AML-193 (cell line): ENCODE measurements at places on chromosomes 12 and 14.
A peak's percentile ranks its signal among the peaks of the same experiment; 100 is the strongest.

DNA sequence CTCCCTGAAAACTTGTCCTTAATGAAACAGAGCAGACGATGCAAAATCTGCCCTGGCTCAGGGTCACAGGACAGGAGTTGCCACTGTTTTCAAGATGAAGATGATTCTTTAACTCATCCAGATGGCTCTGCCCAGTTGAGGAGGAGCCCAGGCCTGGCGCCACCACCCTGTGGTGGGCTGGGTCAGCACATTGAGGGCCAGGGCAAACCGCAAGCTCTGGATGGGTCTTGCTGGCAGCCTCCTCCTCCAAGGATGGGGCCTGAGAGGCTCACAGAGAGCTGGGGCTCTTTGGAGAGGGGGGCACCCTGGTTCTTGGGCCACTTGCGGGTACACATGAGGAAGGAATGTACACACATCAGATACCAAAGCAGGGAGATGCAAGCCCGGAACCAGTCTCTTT lies 158.2 kb downstream of the NUAK1 start:
- DNase-seq = no peak

GRCh38 chr12:132364348-132364902 lies 35.0 kb upstream of the GALNT9 start:
- DNase-seq = no peak

GRCh38 chr12:124410354-124411175 lies 115.7 kb downstream of the RFLNA start:
- no peak for DNase-seq

GRCh38 chr12:7344833-7345606 lies 41.1 kb downstream of the ACSM4 start:
- DNase-seq = peak; percentile 66

DNA sequence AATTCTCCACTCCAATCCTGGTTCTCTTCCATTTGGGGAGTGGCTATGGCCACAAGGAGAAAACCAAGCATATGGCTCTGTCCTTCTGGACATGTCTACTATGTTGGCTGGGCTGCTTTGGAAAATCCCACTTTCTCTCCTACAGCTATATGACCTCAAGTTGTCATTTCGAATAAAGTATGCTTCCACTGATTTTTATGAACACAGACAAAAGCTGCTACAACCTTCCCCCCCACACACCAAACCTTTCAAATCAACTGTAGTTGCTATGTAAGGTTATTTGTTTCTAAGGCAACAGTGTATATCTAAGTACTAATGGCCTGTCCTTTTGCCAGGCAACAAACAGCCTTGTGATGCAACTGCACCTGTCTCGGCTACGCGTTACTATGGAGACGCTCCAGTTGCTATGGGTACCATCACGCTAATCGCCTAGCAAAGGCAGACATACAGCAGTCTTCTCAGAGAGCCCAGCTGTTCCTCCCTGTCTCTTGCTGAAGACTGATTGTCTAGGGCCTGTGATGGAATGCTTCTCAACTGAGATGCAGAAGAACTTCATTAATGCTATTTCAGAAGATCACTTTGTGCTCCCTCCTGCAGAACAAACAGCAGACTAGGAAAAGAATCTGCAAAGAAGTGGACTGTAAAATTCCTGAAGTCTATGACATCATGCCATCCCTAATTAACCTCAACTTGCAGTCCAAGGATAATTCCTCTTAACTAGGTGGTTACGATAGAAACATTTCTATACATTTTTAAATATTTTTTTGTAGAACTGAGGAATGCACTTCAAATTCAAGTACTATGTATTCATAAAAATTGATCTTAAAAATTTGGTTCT lies 67.6 kb downstream of the FOXN3 start:
- no peak for DNase-seq

GRCh38 chr12:109098183-109098604 lies 797 bp downstream of the UNG start:
- peak; percentile 45 for DNase-seq

GRCh38 chr12:93137656-93138612 lies 208.8 kb upstream of the EEA1 start:
- no peak for DNase-seq

DNA sequence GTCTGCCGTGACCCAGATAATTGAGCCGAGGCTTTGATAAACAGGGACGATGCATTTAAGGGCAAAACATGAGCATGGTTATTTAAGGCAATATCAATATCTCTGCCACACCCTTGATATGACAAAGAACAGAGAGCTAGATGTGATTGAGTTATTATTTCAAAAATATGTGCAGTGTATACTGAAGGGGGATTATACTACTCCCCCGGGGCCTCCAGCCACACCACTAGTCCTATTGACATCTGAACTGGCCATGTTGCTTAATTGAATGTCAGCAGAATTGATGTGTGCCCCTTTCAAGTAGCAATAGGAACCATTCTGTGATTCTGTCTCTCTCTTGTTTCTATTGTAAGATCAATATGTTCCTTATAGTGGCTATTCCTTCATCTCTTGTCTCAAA lies 794.8 kb upstream of the SEL1L start:
- DNase-seq = no peak

- DNase-seq = peak; percentile 20
Measured at GRCh38 chr12:119938049-119938667, 50.9 kb upstream of the BICDL1 start.

DNA sequence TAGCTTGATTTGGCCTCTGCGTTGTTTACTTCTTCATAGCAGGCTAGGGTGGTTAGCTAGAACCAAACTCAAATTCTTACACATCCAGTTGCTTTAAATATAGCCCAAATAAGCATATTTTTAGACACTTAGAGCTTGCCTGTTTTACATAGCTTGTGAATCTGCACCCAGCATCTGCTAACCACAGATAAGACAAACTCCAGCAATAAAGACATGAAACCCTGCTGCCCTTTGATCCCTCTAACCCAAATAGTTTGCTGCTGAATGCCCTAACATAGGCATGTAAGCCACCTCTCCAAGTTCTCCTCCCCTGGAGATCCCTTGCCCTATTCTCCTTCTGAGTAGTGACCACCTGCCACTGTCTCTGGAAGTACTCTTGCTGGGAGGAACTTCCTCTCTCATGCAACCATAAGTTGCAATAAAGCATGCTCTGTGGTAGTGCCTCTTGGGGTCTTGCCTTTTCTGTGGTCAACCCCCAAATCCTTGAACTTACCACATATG lies 185.6 kb downstream of the TMEM117 start:
- no peak for DNase-seq

- DNase-seq = peak; percentile 51
Measured at GRCh38 chr14:52703225-52703624, 3.8 kb upstream of the PSMC6 start.

- DNase-seq = no peak
Measured at GRCh38 chr14:26412421-26412820, 185.4 kb downstream of the NOVA1 start.

DNA sequence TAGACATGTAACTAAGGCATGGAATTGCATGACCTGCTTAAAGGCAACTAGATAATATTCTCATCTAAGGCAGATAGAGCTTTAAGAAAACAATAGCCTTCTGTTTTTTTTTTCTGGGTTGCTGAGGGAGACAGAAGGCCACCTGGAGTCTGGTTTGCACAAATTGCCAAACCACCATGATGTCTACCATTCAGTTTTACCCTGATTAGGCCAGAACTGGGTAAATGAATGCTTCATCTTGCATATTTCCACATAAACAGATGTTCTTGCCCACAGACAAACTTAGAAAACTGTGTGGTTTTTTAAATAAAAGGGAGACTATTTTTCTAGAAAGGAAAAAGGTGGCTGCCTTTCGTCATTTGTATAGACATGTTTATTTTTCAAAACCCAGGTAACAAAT lies 278.7 kb upstream of the PRICKLE1 start:
- no peak for DNase-seq

DNA sequence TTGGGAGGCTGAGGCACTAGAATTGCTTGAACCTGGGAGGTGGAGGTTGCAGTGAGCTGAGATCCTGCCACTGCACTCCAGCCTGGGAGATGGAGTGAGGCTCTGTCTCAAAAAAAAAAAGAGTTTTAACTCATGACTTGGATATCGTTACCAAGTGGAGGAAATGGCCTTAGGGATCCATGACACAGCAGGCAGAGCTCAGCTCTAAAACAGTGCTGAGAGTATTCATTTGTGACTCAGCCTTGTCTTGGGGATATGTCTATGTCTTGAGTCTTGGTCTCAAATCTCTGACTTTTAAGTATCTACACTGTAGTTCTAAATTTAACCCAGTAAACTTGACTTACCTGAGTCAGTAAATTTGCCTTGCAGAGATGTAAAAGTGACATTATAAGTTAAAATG lies 8.8 kb upstream of the PEX5 start:
- no peak for DNase-seq

DNA sequence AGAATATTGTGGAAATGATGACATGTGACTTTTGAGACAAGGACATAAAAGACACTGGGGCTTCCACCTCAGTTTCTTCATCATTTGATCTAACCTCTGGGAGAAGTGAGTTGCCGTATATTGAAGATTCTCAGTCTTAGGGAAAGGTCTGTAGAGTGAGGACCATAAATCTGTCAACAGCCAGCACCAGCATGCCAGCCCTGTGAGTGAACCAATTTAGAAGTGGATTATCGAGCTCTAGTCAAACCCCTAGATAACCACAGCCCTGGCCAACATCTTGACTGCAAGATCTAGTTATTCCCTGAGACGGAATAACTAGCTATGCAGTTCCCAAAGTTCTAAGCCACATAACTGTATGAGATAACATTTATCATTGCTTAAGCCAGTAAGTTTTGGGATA lies 108.8 kb upstream of the PTPRR start:
- DNase-seq = no peak
